Kidney tubule cell (primary cell): ENCODE measurements at places on chromosomes 13 and 19.
A peak's percentile ranks its signal among the peaks of the same experiment; 100 is the strongest.

- no peak for DNase-seq
Measured at GRCh38 chr19:29884466-29884865, 57.6 kb upstream of the URI1 start.

- no peak for DNase-seq
Measured at GRCh38 chr19:38384209-38385027, 3.4 kb downstream of the GGN start.

DNA sequence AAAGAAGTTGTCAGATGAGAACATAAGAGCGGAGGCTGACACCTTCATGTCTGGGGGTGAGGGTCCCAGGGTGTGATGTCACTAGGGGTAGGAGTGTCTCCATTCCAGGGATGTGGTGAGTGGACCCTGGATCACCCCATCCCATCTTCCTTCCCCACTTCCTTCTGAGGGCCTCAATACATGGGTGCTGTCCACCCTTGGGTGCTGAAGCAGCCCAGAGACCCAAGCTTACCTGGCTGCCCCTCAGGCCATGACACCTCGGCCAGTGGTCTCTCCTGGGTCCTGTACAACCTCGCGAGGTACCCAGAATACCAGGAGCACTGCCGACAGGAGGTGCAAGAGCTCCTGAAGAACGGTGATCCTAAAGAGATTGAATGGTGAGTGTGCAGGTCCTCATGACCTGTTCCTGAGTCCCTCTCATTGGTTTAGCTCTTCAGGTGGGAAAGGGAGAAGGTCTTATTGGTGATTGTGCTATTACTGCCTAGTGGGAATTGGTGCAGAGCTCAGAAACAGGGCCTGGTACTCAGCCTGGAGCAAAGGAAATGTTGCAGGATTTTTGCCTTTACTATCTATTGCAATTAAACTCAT, 37.7 kb upstream of the CYP4F8 start:
- no peak for DNase-seq

GRCh38 chr13:43397111-43397510, 373.7 kb downstream of the DNAJC15 start:
- no peak for DNase-seq

- peak; percentile 71 for DNase-seq
Measured at GRCh38 chr19:588093-588740, 1.5 kb upstream of the HCN2 start.

DNA sequence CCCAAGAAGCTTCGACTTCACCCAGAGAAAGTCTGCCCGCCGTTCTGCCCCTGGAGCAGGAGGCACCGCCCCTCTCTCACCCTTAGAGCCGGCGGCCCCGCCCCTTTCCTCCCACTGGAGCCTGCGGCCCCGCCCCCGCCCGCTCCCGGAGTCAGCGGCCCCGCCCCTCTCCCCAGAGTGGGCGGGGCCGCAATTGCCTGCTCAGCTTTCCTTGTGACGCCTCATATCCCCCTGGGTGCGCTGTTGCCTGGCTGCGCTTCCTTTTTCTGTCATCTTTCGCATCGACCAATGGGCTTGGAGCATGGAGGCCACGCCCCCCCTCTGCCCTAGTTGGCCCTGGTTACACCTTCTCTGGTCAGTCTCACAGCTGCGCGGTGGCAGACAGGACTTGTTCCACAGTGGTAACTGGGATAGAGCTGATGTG, 38.2 kb upstream of the ZNF492 start:
- no peak for DNase-seq

DNA sequence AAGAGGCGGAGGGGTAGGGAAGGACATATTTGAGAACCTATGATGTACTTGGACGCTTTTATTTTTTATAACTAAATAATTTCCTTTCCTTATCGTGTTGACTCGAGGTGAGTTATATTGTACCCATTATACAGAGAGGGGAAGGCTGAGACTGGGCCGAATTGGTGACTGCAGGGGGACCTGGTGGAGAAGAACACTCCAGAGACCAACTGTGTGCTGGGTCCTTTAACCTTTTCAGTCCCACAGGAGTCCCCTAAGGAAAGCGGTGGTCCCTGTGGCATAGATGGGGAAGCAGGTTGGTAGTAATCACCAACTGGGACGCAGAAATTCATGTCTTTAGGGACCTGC, 633 bp downstream of the MYH14 start:
- DNase-seq, result no peak

DNA sequence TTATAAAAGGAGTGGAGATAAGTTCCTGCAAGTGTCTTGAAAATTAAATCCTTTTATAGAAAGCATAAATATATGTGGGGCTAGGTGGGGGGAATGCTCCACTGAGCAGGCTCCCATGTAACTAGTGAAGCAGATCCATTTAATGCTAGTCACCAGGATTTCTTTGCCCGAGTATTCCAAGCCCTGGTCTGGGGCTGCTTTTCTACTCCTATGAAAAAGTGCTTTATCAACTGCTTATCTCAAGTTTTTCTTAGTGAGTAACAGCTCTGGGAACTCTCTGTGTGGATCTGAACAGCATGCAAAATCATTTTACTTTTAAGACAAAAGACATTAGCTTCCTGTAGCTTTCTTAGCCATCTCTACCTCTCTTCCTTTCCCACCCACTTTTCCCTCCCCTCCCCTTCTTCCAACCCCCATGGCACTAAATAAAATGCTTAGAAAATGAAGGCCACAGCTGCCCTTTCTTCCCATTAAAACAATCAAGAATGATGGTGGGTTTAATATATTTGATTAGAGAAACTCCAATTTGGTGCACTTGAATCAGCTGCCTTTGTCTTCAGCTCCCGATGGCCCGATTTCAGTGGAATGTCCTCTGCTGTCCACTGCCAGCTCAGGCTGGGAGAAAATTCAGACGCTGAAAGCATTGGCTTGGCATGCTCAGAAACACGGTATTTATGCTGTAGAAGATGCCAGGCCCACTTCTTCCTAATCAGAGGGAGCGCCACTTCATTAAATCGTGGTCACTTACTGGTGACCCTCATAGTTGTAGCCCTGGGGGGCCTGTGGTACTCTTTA, 475.1 kb downstream of the FOXO1 start:
- peak; percentile 38 for DNase-seq

DNA sequence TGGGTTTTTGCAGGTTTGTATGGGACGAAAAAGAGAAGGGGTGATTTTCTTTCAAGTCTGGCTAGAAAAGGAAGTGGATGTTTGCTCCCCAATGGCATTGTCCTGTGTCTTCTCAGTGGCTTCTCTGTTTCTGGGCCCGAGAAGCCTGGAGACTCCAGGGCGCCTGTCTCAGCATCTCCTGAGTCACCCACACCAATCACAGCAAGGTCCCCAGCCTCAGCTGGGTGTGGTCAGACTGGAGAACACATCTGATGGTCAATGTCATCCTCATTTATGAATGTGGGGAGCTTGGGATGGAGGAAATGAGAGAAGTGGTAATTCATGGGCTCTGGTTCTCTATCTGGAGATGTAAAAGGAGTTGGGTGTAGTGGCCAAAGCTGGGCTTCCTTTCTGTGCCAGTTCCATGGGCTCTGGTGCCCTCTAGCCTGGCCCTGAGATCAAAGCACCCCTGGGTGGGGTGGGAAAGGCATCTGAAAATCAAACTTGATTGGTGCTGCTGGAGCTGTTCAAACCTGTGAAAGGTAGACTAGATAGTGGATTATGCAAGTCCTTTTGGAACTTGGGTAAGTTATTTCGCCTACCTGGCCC, 13.4 kb downstream of the RASL11A start:
- peak; percentile 40 for DNase-seq

- peak; percentile 61 for DNase-seq
Measured at GRCh38 chr19:12721656-12722565, 1.8 kb downstream of the TNPO2 start.

DNA sequence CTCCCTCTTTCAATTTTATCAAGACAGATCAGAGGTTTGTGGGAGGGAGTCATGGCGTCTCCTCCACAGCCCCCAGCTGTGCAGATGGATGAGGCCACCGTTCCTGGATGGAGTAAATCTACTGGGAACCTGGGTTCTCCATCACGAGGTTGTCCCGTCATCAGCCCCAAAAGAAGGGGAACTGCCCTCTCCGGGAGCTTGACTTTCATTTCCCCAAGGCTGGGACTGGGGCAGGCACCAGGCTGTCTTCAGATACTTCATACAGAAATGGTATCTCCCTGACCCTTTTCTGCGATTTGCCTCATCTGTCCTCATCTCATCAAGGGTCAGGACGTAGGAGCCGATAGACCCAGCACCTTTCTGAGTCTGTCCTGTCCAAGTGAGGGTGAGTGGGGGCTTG, 9.8 kb downstream of the LILRB2 start:
- no peak for DNase-seq

DNA sequence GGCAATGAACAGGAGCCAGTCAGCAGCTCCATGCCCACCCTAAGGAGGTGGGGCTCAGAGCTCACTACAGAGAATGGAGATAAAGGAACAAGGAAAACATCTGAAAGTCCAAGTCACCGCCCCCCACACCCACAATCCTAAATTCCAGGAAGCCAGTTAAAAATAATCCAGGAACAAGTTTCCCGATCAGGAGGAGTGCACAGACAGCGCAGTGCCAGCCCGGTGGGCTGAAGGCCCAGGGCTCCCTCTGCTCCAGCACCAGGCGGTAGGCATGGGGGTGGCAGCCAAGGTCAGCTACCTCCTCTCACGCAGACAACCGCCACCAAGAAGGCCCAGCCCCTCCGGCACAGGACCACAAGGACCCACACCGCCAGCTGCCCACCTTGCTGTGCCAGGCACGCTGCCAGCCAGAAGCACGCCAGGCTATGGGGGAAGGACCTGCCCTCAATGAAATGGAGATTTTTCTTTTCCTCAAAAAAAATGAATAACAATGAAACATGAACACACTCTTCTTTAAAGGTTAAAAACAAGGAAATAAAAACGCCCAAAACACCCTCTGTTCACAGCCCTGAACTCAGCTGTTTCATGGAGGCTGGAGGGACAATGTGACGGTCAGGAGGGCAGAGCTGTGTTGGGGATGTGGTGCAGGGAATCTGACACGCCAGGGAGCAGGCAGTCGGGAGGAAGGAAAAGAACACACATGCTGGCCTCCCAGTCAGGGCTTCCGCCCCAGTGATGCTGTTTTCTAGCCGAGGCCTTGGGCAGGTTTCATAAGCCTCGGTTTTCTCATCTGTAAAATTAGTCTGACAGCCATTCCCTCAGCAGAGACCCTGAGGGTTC, 11.0 kb downstream of the STK24 start:
- DNase-seq, result peak; percentile 52

DNA sequence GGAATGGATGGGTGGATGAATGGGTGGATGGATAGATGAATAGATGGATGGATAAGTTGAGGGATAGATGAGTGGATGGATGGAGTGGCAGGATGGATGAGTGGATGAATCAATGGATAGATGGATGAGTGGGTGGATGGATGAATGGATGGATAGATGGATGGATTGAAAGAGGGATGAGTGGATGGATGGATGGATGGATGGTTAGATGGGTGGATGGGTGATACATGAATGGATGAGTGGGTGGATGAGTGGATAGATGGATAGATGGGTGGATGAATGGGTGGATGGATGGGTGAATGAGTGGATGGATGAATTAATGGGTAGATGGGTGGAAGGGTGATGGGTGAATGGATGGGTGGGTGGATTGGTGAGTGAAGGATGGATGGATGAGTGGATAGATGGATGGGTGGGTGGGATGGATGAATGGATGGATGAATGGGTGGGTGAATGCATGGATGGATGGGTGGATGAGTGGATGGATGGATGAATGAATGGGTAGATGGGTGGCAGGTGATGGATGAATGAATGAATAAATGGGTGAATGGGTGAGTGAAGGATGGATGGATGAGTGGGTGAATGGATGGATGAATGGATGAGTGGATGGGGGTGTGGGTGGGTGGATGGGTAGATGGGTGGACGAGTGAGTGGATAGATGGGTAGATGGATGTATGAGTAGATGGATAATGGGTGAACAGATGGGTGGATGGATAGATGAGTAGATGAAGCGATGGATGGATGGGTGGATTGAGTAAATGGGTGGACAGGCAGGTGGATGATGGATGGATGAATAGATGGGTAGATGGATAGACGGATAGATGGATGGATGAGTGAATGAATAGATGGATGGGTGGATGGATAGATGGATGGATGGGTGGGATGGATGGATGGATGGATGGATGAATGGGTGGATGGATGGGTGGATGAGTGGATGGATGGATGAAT, 17.7 kb downstream of the GNA15 start:
- DNase-seq, result no peak

- DNase-seq, result peak; percentile 28
Measured at GRCh38 chr13:30846866-30847265, 59.2 kb upstream of the MEDAG start.

DNA sequence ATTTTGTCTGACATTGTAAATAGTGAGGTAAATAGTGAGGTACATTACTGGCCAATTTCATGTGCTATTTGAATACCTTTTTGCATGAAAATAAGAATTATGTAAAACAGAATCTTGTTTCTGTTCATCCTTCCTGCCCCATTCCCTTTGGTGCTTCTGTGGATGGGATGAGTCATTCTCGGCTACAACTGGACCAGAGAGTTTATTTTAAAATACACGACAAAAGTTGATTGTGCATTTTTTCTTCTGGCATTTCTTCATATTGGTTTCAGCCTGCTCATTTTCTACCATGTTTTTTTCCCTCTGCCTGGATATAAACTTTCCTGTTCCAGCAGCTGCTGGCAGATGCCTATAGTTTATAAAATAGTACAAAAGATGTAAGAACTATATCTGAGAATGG, 107.5 kb downstream of the CYSLTR2 start:
- DNase-seq, result no peak

DNA sequence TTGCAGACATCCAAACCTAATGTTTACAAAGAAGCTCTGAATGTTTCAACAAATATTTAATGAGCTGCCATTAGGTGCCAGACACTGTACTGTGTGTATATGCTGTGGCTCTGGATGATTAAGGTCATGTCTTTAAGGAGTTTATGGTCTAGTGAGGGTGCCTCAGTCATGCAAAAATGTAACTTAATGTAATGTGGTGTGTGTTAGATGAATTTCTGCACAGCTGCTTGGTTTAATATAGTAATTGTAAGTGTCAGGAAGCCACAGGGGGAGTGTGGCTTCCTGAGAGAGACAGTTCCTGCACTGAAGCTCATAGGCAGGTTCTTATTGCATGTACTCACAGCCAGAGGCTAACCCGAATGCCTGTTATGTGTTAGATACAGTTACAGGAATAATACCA, 43.3 kb downstream of the SPATA13 start:
- DNase-seq, result no peak

- DNase-seq, result no peak
Measured at GRCh38 chr13:34772881-34773280, 169.2 kb upstream of the NBEA start.

GRCh38 chr13:30440910-30441703, 18.8 kb downstream of the UBE2L5 start:
- peak; percentile 88 for DNase-seq

GRCh38 chr19:53311044-53311443, 22.5 kb upstream of the ZNF845 start:
- DNase-seq, result no peak

DNA sequence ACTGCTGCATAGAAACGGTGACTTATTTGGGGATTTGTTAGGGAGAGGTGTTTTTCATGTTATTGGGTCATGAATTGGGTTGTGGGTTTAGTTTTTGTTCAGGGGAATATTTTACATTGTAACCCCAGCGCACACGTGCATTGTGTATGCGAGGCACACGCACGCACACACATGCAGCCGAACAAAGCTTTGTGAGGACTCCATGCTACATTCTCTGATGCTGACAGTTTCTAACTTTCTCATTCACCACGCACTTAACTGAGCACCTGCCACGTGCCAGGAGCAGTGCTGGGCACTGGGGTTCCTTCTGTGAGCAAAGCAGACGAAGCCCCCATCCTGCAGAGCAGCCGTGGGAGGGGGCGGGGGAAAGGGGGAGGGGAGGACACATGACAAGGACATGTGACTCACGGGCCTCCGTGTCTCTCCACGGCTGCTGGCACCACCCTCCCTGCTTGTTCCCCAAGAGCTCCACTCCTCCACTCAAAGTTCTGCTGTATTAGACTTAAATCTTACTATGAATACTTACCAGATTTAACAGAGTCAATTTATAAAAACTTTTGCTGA, 55.6 kb downstream of the SLC7A9 start:
- no peak for DNase-seq

GRCh38 chr19:3575260-3575741, 2.6 kb downstream of the HMG20B start:
- no peak for DNase-seq
